ENCODE measurements at places on chromosomes 3 and 15.

GRCh38 chr15:92883163-92883875 lies 16.8 kb upstream of the CHD2 start:
- no peak for DNase-seq

- DNase-seq: no peak
These were observed 561.2 kb upstream of the MDFIC2 start for GRCh38 chr3:70873686-70874085.

DNA sequence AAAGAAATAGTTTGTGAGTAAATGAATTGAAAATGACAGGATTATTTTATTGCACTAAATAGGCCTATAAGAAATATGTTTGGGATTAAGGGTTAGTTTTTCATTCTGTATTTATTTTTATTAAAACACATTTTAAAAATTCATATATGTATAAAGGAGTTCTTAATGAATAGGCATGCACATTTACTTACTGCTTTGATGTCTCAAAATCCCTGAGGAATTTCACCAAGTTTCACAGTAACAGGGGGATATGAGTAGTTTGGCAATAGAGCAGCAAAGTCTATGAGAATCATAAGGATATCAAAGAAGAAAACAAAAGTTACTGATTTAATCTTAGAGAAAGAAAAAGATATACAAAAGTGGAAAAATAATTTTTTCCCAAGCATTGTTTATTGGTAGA lies 411.7 kb downstream of the NAALADL2 start:
- DNase-seq: no peak

DNA sequence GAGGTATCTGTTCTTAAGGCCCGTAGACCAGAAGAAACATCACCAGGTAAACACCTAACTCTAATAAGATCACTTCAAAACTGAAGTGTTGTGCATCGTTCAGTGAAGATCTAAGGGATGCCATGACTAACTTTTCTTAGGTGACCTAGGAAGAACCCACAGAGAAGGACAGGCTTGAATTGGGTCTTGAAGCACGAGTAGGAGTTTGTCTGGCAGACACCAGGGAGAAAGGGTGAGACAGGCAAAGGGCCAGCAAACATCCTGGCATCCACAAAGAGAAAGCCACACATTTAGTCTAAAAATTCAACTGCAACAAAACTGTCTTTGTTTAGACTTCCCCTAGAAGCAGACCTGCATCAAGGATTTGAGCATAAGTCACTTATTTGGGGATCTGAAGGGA lies 15.5 kb upstream of the CMTM8 start:
- no peak for DNase-seq

DNA sequence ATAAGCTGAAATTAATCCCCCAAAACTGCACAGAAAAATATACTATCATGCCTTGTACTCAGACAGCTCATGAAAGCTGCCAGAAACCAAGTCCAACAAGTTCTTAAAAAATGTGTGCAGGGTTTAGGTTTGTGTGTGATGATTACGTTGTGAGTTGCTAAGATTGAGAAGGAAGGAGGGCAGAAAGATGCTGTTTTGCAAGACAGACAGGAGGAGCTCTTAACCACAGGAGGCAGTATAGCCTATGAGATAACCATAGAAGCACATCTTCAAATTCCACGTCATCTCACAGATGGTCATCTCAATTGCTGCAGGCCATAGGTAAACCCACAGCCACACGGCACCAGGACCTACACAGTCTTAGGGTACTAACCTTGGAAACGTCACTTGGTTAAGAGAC lies 191.9 kb downstream of the STT3B start:
- DNase-seq: no peak

- DNase-seq: no peak
These were observed 468.0 kb upstream of the TBL1XR1 start for GRCh38 chr3:177665122-177665808.

DNA sequence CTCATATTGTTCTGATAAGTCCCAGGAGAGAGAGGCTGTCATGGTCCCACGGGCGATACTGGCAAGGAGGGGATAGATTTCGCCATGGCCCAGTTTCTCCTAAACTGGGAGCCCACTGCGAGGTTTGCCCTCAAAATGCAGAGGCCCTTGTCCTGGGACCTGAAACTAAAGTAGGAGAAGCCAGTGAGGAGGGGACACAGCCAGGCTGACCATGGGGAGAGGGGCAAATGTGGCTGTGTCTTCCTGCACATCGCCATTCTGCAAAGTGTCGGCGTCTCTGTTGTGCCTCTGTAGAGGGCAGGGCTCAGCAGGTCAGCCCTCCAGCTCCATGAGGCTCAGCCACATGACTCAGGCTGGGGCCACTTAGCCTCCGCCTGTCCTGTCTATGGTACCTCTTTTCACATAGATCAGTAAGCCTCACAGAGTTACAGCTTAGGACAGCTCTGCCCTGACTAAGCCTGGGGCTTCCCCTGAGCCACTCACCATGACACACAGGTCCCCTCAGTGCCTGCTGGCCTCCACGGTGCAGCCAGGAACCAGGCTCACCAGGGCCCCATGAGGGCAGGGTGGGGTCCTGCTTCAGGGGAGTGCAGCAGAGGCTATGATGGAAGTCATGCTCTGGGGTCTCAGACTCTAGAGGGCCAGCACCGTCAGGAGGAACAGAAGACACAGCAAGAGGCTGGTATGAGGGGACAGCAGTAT lies 28.6 kb upstream of the PLXNA1 start:
- no peak for DNase-seq

- no peak for DNase-seq
These were observed 37.7 kb downstream of the CCR4 start for GRCh38 chr3:32989171-32989570.

GRCh38 chr15:68507447-68507846 lies 71.3 kb upstream of the CORO2B start:
- no peak for DNase-seq

- no peak for DNase-seq
These were observed 2.0 kb upstream of the H1-8 start for GRCh38 chr3:129540776-129541516.

DNA sequence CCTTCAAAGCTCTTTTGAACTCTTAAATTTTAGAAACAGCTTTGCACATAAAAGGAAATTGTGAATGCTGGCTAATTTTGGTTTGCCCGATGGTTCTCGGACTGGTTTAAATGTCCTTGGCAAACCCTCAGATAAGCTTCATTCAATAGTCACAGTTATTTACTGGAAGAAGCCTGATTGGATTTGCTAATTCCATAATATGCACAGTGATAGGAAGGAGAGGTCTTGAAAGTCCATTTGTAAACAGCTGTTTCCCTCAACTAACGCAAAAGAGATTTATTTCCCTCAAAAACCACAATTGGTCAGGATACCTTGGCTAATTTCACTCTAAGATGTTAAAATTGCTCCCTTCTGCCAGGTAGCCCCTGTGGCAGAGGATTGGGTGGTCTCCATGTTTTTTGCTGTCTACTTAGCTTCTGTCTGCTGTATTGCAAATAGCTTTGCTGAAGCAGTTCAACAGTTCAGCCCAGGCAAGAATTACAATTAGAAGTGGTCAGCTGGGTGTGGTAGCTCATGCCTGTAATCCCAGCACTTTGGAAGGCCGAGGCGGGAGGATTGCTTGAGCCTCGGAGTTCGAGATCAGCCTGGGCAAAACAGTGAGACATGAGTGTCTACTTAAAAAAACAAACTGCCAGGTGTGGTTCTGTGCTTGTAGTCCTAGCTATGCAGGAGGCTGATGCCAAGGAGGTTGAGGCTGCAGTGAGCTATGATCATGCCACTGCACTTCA lies 30.6 kb upstream of the PROK2 start:
- DNase-seq: no peak
